Colonic mucosa (tissue), 4 donors: ENCODE measurements at places on chromosomes 1 and 21. TPM values are rescaled to one million over a fixed set of nuclear protein-coding genes. Genes with fewer than 3 reads are reported as not detected.
A peak's percentile ranks its signal among the peaks of the same experiment; 100 is the strongest.

GRCh38 chr1:201141418-201141817 is 12.9 kb downstream of the TMEM9 start:
- no peak overlapping the region for H3K4me3 ChIP-seq
- no peaks in the 10 kb centered on the region for H3K4me1 ChIP-seq
- no peaks in the 10 kb centered on the region for H3K36me3 ChIP-seq
- no peak for DNase-seq
- no peaks in the 10 kb centered on the region for H3K27me3 ChIP-seq
- no peak overlapping the region for H3K27ac ChIP-seq

GRCh38 chr1:10074059-10074851 is 41.5 kb downstream of the UBE4B start:
- H3K36me3 ChIP-seq: no peaks in the 10 kb centered on the region
- no peaks in the 10 kb centered on the region for H3K27me3 ChIP-seq
- H3K4me1 ChIP-seq: no peaks in the 10 kb centered on the region
- no peak overlapping the region for H3K27ac ChIP-seq
- peak; percentile 26 for DNase-seq
- no peak overlapping the region for H3K4me3 ChIP-seq

DNA sequence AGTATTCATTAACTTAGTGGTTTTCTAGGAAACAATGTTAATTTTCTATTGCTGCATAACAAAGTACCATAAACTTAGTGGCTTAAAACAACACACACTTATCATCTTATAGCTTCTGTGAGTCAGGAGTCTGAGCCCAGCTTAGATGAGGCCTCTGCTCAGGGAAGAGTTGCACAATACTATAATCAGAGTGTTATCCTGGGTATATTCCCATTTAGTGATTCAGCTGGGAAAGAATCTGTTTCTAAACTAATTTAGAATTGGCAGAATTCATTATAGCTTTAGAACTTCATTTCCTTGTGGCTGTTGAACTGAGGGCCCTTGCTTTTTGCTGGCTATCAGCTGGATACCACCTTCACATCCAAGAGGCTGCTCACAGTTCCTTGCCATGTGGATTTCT is 515.5 kb downstream of the BRINP3 start:
- no peaks in the 10 kb centered on the region for H3K36me3 ChIP-seq
- H3K4me1 ChIP-seq: no peaks in the 10 kb centered on the region
- no peaks in the 10 kb centered on the region for H3K27me3 ChIP-seq

DNA sequence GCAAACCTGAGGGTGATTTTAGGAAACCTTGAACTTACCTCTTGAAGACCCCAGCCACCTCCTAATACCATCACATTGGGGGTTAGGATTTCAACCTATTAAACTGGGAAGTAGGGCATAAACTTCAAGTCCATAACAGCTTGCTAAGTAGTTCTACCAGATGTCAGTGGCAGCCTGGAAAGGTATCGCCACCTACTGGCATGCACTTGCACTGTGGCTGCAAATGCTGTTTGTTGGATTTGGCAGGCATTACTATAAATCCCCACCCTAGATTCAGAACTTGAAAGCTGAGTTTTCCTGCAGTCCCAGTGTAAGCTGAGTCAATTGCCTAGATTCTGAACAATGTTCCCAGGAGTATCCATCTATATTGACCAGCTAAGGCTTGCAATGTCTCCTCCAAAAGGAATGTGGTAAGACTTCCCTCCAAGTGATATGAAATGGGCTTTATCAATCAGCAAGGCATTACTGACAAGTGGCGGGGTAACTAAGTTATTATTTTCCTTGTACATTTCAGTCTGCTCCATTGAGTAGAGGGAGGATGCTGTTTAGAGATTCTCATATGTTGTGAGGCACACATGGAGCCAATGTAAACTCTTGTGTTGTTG is 474.5 kb downstream of the PTPRC start:
- no peaks in the 10 kb centered on the region for H3K4me1 ChIP-seq
- H3K27me3 ChIP-seq: no peaks in the 10 kb centered on the region
- H3K36me3 ChIP-seq: no peaks in the 10 kb centered on the region

DNA sequence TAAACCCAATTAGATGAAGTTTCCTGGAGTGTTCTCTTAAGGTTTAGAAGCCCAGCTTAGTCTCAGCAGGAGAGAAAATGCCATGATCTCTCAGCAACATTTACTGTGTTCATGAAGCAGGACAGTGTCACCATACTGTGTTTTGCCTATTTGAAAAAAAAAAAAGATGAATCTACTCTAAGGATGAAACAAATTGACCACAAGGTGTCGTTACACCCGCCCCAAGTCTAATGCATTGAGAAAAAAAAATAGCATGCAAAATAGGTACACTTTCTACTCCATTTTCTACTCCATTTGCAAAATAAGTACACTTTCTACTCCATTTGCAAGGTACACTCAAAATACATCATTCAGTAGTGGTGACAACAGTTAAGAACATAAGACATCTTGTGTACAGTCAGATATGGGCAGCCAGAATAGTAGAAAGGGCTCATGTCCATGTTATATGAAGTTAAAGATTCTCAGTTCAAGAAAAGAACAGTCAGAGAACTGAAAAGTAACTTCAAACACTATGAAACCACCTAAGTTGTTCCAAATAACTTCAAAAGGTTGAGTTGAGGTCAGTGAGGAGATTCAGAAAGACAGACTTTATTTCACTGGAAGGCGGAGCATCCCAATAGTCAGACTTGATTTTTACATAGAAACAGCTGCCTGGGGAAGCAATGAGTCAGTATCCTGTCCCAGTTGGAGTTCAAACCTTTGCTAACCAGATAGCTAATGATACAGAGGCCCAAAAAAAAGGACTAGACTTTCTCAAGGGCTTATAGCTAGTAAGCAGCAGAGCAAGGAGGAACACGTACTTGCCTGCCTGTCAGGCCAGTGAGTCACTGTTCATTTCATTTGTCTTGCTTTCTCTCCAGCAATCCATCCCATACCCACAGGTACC is 13.3 kb downstream of the PLPPR5 start:
- no peaks in the 10 kb centered on the region for H3K36me3 ChIP-seq
- no peaks in the 10 kb centered on the region for H3K27me3 ChIP-seq
- no peaks in the 10 kb centered on the region for H3K4me1 ChIP-seq
- no peak for DNase-seq
- no peak overlapping the region for H3K27ac ChIP-seq
- no peak overlapping the region for H3K4me3 ChIP-seq

- H3K4me3 ChIP-seq: no peak overlapping the region
- H3K36me3 ChIP-seq: no peaks in the 10 kb centered on the region
- no peaks in the 10 kb centered on the region for H3K4me1 ChIP-seq
- no peak for DNase-seq
- no peaks in the 10 kb centered on the region for H3K27me3 ChIP-seq
Measured at GRCh38 chr1:36735939-36736730, 253.4 kb upstream of the CSF3R start.

GRCh38 chr1:183131166-183131565 is 54.9 kb upstream of the LAMC2 start:
- no peaks in the 10 kb centered on the region for H3K27me3 ChIP-seq
- DNase-seq: no peak
- no peak overlapping the region for H3K27ac ChIP-seq

The SLC22A15 gene
- 1.2 TPM for total RNA-seq

GRCh38 chr1:109669246-109669948 is 1.5 kb downstream of the GSTM2 start:
- no peak overlapping the region for H3K4me3 ChIP-seq
- no peaks in the 10 kb centered on the region for H3K27me3 ChIP-seq
- H3K4me1 ChIP-seq: no peaks in the 10 kb centered on the region
- H3K36me3 ChIP-seq: no peaks in the 10 kb centered on the region
- no peak for DNase-seq

The TMEM79 gene
- 2.9 TPM for total RNA-seq

DNA sequence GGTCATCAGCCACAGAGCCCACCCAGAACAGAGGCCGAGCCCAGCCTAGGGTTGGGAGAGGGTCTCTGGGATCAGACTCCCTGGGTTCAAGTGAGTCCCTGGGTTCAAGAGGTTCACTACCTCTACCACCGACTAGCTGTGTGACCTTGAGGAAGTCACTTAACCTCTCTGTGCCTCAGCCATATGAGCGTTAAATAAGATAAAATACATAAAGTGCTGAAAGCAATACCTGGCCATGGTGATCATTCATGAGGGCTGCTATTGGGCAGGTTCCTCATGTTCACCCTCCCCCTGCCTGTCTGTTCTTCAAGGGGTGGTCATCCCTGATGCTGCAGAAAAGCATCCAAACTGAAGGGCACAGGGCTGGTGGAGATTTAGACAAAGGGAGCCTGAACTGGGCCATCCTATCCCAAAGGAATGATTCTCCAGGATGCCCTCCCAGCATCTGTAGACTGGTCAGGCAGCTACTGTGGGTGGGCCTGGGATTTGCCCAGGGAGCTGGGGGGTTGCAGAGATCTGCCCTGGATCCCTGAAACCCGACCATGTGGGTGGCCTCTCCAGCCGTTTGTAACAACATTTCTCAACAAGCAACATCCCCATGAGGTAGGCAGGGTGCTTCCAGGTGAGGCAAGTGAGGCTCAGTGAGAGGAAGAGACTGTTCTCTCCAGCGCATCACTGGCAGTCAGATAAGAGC is 196.6 kb downstream of the MATN1 start:
- no peak overlapping the region for H3K27ac ChIP-seq
- H3K4me1 ChIP-seq: no peaks in the 10 kb centered on the region
- H3K27me3 ChIP-seq: no peaks in the 10 kb centered on the region
- no peak for DNase-seq

- H3K36me3 ChIP-seq: peaks cover 4% of the 10 kb centered on the region
- no peaks in the 10 kb centered on the region for H3K27me3 ChIP-seq
- H3K4me1 ChIP-seq: no peaks in the 10 kb centered on the region
- no peak overlapping the region for H3K4me3 ChIP-seq
Measured at GRCh38 chr1:113678159-113678469, 81.2 kb downstream of the PHTF1 start.

GRCh38 chr21:14099570-14099969 is 111.2 kb downstream of the LIPI start:
- DNase-seq: peak; percentile 3
- no peaks in the 10 kb centered on the region for H3K36me3 ChIP-seq
- no peaks in the 10 kb centered on the region for H3K4me1 ChIP-seq
- no peak overlapping the region for H3K4me3 ChIP-seq
- no peaks in the 10 kb centered on the region for H3K27me3 ChIP-seq

The PRDM16 gene
- total RNA-seq: 0.79 TPM

The MAP10 gene
- 2.4 TPM for total RNA-seq

DNA sequence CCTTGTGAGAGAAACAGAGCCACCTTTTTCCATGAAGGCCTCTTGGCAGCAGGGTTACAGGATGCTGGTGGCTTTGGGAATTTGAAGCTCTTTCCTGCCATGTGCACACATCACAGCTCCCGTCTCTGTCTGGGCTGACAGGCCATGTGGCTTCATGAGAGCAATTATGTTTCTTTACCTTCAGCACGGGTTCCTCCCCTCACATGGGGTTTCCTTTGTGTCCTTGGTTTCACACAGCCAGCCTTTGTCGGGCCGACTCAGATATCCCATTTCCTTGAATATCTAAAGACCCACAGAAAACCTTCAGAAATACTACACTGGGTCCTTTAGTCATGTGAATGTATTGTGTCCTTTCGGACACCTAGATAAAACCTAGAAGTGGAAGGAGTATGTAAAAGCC is 7.1 kb downstream of the CLIC6 start:
- no peaks in the 10 kb centered on the region for H3K4me1 ChIP-seq
- H3K27me3 ChIP-seq: no peaks in the 10 kb centered on the region
- H3K27ac ChIP-seq: no peak overlapping the region
- no peak for DNase-seq
- H3K36me3 ChIP-seq: no peaks in the 10 kb centered on the region
- H3K4me3 ChIP-seq: no peak overlapping the region

DNA sequence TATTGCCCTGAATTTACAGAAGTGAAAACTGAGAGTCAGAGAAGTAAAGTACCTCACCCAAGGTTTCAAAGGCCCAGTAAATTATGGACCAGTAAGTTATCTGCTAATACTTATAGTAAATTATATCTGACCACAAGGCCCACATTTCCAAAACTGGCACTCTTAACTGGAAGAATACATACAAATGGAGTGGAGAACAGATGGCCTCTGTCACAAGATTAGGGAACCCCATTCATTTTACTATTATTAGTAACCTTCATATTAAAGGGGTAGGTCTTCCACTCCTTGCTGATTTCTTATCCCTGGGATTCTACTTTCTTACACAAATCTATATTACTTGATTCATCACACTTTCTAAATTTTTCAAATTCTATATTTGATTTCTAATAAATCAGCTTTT is 588.8 kb downstream of the NEGR1 start:
- H3K36me3 ChIP-seq: no peaks in the 10 kb centered on the region
- no peaks in the 10 kb centered on the region for H3K27me3 ChIP-seq

The PGBD5 gene
- total RNA-seq: 14.8 TPM

The SYT11 gene
- total RNA-seq: 4.6 TPM

The TNNI3K gene
- 0.96 TPM for total RNA-seq

The TMCC2 gene
- 0.88 TPM for total RNA-seq

The SPATA17 gene
- 0.45 TPM for total RNA-seq

The FUCA1 gene
- total RNA-seq: 70.1 TPM

DNA sequence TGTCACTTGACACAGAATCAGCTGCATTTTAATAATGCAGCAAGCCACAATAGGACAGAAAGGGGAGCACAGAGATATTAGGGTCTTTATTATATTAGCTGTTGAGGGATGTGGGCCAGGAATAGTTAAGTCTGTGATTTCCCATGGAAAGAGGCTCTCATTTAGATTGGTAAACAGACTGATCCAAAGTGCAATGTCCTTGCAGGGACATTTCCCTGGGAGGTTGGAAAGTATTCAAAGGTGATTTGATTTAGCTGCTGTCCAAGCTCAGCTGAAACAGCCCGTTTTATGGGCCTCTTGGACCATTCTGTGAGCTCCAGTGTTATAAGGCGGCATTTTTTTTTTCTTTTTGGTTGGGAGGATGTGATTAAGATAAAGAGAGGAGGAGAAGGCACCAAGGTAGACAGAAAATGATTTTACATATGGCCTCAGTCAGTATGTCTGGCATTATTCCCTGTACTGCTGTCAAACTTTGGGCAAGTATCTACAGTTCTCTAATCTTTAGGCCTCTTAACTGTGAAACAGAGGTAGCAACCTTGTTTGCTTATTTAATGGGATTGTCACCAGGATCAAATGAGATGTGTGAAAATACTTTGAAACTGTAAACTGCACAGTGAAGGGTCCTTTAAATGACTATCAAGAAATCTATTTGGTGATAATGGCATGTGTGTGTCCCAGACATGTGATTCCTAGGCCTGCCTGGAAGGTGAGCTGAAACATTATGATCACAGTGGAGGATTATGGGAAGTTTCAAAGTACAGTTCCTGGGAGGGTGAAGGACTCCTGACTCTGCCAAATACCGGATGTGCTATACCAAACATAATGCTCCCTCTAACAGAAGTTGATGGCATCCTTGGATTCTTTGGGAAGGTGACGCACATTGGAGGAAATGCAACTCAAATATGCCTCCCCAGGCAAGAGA is 62.2 kb downstream of the NOS1AP start:
- no peaks in the 10 kb centered on the region for H3K27me3 ChIP-seq
- H3K27ac ChIP-seq: no peak overlapping the region
- DNase-seq: peak; percentile 32
- H3K4me3 ChIP-seq: no peak overlapping the region
- H3K36me3 ChIP-seq: no peaks in the 10 kb centered on the region
- no peaks in the 10 kb centered on the region for H3K4me1 ChIP-seq

The HSPB7 gene
- total RNA-seq: 1.1 TPM
